ENCODE measurements at places on chromosomes 2 and 18.

- DNase-seq = no peak
These were observed 170.5 kb upstream of the ALKAL2 start for GRCh38 chr2:458425-458815.

GRCh38 chr2:67234440-67234839, 162.7 kb upstream of the ETAA1 start:
- no peak for DNase-seq

DNA sequence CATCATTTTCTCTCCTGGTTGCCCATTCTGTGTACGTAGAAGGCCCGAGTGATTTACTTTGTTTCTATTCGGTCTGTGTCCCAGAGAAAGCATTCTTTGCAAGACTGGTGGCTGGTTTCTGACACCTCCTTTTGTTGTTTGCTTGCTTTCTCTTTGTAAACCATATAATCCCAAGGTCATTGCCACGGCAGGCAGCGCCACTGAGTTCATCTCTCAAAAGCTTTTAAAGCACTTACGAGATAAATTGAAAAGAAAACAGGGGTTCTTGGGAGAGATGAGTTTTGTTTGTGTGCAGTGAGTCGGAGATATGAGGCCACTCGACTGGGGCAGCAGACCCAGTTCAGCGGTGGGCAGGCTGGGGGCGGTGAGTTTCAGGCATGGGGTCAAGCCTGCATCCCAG, 137.6 kb downstream of the NCK2 start:
- DNase-seq = no peak

DNA sequence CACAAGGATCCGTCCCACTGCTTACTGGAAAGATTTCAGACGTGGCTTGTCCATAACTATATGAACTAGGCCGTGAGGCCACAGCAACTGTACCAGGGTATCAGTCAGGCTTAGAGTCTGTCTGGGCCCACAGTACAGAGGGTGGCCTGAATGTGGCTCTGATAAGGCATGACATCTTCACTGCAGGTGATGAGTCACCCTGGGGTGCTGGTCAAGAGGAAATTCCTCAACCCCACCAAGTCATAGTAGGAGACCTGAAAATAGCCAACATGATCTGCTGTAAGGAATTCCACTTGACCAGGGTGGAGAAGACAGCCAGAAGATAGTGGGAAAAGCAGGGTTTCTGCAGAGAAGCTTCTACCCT, 107.7 kb downstream of the INHBB start:
- no peak for DNase-seq

Data from GM13977 (cell line).